ENCODE measurements at places on chromosomes 12 and 14.

GRCh38 chr14:60648934-60649874, at the start of gene SIX1:
Gene SIX1, minus strand, starts transcription at chr14:60649477. Its CDS starts 288 bp downstream, at chr14:60649189.
- DNase-seq = no peak

DNA sequence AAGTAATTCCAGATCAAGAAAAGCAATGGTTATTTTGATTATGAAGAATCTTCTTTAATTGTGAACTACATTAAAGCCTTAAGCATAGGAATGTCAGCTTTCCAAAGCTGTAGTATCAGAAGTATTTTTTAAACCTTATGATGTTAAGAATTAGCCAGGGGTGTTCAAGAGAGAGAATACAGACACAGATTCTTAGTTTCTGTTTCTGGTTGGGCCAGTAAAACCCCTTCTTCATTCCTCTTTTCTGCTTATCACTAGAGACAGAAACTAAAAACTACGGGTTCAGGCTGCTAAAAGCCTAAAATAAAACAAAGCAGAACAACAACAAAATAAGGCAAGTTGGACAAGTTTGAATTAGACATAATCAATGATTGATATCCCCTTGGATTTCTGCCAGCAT, 38.2 kb downstream of the IFT43 start:
- DNase-seq = no peak

DNA sequence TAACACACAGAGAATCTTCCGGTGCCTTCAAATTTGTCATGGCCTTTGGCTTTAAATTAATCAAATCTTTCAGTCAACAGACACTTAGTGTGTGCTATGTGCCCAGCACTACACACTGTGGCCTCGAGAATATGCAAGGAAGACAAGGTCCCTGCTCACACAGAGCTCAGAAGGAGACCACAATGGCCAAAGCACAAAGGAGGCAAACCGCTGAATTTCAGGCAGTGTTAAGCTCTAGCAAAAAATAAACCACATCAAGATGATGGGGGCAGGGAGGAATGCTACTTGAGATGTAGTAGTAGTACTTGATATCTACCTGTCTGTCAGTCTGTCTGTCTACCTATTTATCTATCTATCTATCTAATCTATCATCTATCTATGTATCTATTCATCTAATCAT, 227.9 kb downstream of the TMEM132D start:
- DNase-seq = no peak

GRCh38 chr14:64695071-64695470, 9.2 kb upstream of the PLEKHG3 start:
- DNase-seq = no peak

GRCh38 chr12:44551631-44552030, 324.5 kb downstream of the NELL2 start:
- DNase-seq = no peak

GRCh38 chr12:116710370-116711150, 27.3 kb downstream of the SPRING1 start:
- no peak for DNase-seq

- DNase-seq = no peak
These were observed 1019.2 kb downstream of the AACS start for GRCh38 chr12:126084480-126084879.

Data from activated T-cell treated with anti-CD3 and anti-CD28 coated beads, Interleukin-2, amount 50 U/mL, for 48 hours (primary cell).